Hematopoietic multipotent progenitor cell treated with erythropoietin and hydrocortisone succinate and interleukin-3 and kit ligand, for 15 days (in vitro differentiated cells): ENCODE measurements at places on chromosomes 6 and 20.

- DNase-seq: no peak
Observed at GRCh38 chr20:54140927-54141566, 32.7 kb downstream of the CYP24A1 start.

DNA sequence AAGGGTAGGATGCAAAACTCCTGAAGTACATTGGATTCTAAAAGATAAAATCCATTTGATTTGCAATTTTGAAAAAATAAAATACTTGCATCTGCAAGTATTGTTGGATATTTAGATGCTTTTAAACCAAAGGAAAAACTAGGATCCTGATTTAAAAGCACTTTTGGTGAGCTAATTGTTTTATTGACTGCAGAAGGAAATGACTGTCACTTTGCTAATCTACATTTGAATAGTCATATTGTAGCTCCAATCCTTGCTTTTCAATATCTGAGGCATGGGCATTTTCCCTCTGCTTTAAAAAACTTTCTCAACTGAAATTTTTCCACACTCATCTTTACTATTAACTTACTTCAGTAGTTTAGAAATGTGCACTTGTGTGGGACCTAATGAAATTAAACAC lies 74.1 kb downstream of the TRDN start:
- no peak for DNase-seq

DNA sequence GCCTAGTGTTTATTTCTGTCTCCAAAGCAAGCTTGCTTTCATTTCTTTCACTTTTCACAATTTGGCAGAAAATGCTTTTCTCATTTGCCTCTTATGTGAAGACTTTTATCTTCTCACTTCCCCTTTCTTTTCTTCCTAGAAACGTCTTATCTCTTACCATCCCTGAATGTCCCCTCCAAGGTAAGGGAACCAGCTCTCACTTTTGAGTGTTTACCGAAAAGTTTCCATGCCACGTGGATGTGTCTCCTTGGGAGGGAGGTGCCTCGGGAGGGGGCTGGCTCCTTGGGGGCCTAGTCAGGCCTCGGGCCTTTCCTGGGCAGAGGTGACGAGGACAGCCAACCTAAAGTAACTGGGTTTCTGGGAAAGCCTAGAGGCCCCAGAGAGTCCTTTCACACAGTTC lies 127.4 kb downstream of the CD24 start:
- DNase-seq: no peak

- peak; percentile 55 for DNase-seq
Observed at GRCh38 chr6:47242483-47243386, 67.0 kb downstream of the TNFRSF21 start.

DNA sequence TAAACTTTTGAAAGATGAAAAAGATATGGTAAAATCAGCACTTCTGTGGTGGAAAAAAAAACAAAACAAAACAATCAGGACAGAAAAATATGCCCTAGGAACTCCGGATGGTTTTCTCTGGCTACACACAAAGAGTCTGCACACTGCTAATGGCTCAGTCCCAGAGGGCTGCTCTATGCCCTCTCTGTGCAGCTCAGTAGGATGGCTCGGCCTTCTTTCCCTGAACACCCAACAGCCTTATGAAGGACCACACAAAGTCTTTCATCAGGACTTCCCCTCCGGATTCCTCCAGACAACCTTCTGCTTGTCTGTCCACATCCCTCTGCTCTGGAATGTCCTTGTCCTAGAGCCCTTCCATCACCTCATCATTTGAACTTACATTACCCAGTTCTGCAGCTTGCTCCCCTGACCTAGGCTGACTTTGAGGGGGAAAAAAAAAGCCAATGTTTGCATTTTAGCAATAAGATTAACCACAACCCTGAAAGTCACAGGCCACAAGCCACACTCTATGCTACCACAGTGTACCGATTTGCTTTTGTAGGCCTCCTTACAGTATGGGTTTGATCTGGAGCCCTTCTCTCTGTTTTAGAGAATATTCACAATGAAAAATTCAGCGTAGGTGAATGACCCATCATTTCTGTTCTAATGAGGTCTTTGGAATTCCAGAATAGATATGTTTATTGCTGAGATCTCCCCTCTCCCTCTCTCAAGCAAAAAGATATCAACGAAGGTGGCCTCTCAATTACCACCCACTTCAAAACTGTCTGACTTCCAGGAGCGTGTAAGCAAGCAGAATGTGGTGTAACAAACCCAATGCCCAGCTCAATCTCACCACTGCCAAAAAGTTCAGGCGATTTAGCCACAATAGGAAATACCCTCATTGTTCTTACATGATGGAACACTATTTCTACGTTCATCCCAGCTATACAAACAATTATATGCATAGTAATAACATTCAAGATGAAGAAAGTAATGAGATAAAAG lies 164.0 kb downstream of the GMDS start:
- no peak for DNase-seq

GRCh38 chr6:51844336-51844735 lies 243.1 kb downstream of the PKHD1 start:
- DNase-seq: no peak

DNA sequence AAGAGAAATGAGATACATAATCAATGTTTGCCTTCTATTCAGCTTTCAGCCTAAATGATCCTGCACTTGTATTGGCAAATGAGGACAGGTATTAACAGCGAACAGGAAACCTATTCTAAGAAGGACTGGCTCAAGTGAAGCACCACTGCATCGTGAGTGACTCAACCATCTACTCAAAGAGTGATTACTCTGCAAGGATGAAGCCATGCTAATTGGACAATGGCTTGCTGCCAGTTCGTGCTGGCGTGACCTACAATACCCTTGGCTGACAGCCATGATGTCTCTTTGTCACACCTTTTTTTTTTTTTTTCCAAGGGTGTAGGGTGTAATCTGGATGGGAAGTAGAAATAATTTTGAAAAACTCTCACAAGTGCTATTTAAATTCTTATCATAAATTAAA lies 104.9 kb downstream of the GJA10 start:
- no peak for DNase-seq

DNA sequence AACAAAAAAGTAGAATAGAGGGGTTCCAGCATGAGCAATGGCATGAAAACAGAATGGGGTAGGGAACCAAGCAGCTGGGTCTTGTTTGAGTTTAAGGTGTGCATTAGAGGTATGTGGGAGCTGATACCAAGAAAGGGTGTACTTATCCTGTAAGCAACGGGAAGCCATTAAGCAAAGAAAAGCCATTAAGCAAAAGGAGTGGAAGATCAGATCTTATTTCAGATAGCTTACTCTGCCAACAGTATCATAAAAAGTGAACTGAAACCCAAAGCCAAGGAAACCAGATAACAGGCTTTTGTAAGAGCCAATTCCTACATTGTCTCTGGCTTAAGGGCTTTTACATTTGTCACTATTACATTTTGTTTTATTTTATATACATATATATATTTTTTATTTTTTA lies 21.3 kb upstream of the BEND6 start:
- DNase-seq: no peak

GRCh38 chr6:142871910-142872331 lies 73.1 kb downstream of the HIVEP2 start:
- DNase-seq: no peak

GRCh38 chr6:88251301-88251700 lies 85.2 kb upstream of the CNR1 start:
- DNase-seq: no peak

GRCh38 chr6:7732228-7732627 lies 6.3 kb downstream of the BMP6 start:
- DNase-seq: no peak

GRCh38 chr20:38290829-38291814 lies 12.8 kb upstream of the BPI start:
- DNase-seq: peak; percentile 9

DNA sequence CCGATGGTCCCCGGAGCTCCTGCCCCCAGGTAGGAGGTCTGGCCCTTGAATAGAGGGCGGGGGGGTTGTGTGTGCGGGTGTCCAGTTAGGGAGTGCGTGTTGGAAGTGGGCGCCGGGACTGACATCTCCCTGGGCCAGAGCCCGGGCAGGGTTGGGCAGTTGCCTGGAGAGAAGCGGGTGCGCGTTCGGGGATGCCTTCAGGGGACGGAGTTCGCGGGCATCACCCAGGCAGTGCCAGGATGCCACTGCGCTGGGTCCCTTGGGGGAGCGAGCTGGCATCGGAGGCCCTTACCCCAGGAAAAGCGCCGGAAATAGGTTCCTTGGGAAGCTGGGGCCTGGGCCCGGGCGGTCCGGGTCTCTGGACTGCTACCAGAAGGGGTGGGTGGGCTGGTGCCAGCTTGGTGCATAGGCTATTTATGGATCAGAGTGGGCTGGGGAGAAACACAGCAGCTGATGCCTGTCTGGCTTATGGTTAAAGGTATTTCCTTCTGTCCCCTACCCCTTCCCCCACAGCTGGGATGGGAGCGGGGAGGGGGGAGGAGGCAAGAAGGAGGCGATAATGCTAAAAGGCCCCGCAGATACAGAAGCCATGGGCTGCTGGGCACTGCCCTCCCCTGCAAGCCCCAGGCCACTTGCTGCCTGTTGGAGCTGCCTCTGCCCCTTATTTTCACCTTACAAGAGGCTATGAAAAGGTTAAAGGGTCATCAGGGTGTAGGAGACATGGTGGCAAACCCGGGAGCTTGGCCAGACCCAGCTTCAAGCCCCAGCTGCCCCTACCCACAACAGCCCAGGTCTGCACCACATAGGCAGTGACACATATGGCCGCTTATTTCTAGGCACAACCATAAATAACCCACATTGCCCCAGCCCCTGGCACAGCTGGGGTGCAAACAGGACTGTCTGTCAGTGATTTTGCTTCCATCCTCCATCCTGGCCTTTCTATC lies 638 bp downstream of the PACSIN1 start:
- DNase-seq: no peak
